ENCODE measurements at places on chromosomes 2 and 18. TPM values are rescaled to one million over a fixed set of nuclear protein-coding genes. Genes with fewer than 3 reads are reported as not detected.

The TBC1D8 gene
- 0.29 TPM for total RNA-seq

The TMEM247 gene
- not detected for total RNA-seq

- no peak for DNase-seq
These were observed 3.7 kb upstream of the PCBP1 start for GRCh38 chr2:70083344-70084156.

- DNase-seq, result no peak
These were observed 33.0 kb downstream of the SLC1A4 start for GRCh38 chr2:65022189-65022588.

DNA sequence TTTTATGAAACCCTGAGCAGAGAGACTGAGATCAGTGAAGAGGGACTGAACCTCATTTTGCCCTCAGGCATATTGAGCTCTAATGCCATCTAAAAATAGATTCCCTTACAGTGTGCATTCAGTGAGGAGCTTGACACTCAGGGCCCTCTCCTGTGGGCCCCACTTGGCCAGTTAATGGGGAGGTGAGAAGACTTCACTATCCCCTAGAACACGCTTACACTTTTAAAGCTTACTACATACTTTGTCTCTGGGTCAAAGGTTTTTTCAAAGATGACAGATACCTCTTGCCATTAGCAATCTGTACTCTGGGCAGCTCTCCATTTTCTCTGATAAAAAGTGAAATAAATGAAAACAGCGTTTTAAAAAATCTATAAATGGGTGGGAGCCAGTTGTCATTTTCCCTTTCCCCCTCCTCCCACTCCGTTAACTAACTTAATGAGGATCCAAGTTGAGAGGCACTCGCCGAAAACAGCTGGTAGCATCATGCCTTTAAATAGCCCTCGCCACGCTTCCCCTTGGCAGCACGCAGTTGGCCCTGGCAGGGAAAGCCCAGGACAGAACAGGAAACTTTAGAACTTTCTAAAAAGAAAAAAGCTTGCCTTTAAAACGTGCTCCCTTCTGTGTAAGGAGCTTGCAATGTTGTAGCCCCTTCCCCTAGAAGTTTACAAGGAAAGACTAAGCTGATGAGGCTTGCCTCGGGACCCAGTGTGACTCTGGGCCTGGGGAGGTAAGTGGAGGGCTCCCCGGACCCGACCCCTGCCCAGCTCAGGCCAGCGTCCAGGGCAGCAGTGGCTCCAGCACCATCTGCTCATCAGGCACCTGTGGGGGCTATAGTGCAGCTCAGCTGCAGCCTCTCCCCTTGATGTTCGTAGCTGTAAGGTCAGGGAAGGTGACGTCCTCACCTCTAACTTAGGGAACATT lies 58.8 kb upstream of the FOSL2 start:
- no peak for DNase-seq

DNA sequence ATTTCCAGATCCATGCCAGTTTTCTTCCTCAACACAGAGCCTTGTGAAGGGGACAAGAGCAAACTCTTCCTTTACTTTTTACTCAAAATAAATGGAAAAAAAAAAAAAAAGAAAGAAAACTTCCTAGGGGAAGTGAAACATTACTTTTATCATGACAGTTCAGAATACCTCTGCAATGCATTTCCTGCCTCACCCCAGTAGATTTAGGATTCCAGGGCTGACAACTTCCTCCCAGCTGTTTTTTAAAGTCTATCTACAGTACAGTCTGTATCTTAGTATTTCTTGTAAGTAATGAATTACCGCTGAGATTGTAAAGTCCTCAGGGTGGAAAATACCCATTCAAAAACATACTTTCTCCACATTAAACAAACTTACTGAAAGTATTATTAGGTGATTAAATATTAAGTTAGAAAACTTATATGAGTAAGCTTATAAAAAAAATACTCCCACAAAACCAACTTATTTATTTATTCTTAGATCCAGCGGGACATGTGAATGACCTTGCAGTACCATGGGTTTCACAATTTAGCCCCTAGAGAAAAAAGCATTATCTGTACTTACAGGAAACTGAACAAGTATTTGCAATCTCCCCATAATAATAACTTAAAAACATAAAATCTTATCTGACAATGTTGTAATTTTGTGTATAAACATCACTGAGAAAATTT lies 117.7 kb downstream of the RBMS1 start:
- no peak for DNase-seq

- no peak for DNase-seq
These were observed 232.5 kb downstream of the PIEZO2 start for GRCh38 chr18:10916865-10917264.

DNA sequence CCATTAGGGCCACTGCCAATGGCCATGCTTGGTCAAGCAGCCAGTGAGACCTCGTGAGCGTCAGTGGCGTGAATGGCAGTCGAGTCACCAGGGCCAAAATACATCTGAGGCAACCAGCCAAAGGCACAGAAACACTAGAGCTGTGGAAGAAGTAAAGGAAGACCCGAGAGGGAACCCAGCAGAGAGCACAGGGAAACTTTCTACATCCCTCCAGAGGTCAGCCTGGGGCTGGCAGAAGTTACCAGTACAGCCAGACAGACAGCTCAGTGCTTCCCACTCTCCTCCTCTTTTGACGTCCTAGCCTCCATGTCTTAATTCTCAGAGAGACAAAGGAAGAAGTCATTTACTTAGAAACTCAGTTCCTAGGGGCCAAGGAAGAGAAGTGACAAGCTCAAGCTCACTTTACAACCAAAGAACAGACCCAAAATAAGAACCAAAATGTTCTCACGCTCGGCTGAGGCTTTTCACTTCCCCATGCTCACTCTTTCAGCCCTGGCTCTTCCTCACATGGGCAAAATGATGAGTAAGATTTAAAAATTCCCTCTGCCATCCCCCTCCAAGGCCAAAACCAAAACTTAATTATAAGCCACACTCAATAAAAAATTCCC lies 8.7 kb downstream of the CYRIA start:
- no peak for DNase-seq
